ENCODE measurements at places on chromosomes 11 and 22.

GRCh38 chr11:27274854-27275395 is 88.1 kb downstream of the CCDC34 start:
- DNase-seq, result no peak

GRCh38 chr11:45097721-45098493 is 48.5 kb upstream of the PRDM11 start:
- peak; percentile 56 for DNase-seq

GRCh38 chr11:118661425-118662301 is 17.8 kb downstream of the TREH start:
- no peak for DNase-seq

- no peak for DNase-seq
Observed at GRCh38 chr11:2924381-2924780, 4.8 kb downstream of the PHLDA2 start.

DNA sequence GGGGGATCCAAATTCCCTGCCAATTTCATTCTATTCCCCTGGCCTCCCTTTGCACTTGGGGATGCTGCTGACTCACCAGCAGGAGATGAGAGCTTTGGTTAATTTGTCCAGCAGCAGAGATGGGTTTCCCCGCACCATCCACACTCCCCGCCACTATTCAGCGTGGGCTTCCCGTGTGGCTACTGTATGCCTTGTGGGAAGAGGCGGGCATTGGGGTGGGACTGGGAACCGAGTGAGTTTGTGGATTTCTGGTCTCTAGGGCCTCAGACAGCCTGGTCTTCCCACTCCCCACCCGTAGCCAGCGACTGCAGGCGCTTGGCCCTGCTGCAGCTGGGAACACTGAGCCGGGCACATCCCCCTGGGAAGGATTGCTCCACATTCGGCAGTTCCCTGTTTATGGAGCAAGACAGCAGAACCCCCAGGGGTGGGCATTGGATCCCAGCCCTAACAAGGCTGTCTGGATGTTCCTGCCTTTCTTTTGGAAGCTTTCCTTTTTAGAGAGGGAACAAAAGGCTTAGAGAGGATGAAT is 23.4 kb downstream of the KIAA1671 start:
- DNase-seq, result no peak

GRCh38 chr11:15113381-15113780 is 1.3 kb upstream of the INSC start:
- DNase-seq, result no peak

DNA sequence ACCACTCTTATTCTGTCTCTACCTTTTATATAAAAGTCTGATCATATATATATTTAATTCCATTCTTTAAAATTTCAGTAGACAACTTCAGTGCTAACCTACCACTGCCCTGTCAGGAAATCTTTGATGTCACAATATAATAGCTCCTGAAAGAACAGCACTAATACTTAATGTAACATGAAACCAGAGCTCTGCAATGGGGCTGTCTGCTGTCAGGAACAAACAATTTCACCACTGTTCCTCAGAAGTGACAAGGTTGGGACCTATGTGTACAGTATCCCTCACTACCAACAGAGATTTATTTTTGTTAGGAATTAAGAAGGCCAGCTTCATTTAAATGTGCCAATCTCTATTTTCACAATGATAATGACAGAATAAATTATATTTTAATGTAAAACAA is 165.5 kb upstream of the C11orf58 start:
- no peak for DNase-seq

DNA sequence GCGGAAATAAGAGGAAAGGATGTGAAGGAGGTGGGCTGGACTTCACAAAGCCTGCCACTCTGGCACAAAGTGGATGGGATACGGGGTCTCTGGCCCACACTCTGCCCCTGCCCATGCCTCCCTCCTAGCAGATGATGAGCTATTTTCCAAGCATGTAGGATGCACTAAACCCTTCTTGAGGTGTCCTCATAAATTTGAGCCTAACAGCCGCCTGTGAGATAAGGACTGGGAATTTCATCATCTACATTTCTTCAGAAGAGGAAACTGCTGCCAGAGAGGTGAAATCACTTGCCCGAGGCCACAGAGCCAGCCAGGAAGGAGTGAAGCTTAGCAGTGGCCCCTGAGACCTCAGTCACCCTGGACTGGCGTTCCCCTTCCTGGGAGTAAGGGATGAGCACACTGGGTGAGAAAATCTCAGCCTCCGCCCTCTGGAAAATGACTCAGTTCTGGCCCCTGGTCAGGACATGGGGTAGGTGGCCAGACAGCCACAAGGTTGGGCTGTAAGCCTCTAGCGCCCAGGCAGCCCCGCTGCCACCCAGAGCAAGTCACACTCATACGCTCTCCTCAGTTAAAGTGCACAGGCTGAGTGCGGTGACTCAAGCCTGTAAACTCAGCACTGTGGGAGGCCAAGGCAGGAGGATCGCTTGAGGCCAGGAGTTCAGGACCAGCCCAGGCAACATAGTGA is 27.9 kb downstream of the MB start:
- peak; percentile 91 for DNase-seq

GRCh38 chr11:19679952-19680828 is 32.4 kb upstream of the NAV2 start:
- peak; percentile 96 for DNase-seq

GRCh38 chr11:117768506-117768905 is 28.5 kb downstream of the DSCAML1 start:
- DNase-seq, result no peak

- DNase-seq, result no peak
Observed at GRCh38 chr22:37624017-37624365, 15.4 kb downstream of the GGA1 start.

DNA sequence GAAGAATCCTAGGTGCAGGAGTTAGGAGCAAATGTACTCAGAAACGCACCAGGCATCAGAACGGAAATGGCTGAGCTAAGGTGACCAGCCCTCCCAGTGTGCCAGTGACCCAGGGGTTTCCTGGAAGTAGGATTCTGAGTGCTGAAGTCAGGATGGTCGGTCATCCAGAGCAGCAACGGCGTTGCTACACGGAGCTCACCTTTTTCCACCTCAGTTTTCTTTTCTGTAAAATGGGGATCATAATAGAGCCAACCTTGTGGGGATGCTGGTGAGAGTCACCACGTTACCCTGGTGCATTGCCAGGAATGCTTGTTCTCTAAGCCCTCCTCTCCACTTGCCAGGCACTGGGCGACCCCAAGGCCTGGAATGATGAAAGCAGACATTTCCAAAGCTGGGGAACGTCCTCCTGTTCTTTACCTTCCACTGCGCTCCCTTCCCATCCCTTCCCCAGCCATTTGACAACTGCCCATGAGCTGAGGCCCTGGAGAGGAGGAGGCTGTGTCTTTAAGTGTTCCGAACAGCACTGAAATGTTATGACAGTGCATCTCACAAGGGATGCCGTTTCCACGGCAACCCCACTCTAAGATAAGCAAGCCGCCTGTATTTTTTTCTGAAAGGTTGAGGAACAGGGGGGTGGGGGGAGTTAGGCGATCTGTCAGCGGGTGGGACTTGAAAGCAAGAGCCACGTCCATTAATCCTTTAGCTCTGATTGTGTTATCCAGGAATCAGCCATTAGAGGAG is 66.8 kb downstream of the TSPAN18 start:
- no peak for DNase-seq

DNA sequence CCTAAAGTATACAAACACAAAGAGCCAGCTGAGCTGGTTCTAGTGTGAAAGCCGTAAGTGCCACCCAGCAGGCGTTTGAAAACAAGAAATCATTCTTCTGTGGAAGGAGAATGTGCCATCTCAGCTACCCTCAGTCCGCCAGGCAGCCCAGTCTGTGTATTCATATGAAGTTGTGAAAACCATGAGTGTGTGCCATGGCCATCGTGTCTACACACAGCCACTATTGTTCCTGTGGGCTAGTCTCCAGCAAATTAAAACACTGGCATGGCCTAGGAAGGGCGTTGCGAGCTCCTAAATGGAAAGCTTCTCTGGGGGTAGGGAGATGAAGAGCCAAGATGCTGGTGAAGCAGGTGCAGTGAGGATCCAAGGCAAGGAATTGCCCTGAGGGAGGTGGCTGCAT is 51.5 kb upstream of the HORMAD2 start:
- no peak for DNase-seq

DNA sequence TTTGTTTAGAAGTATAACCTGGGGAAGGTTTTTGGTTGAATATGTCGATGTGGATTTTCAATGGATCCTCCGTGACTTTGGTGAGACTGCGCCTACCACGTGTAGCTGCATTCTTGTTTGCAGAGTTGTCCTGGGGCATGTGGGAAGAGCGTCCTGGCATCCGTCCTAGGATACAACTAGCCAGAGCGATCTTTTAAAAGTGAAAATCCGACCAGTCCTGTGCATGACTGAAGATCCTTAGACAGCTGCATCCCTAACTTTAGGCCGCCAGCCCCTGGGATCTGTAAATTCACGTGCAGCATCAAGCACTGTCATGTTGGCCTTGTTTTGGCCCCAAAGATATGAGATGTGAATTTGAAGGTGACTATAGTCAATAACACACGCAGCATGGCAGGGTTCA is 22.4 kb upstream of the THY1 start:
- peak; percentile 65 for DNase-seq

DNA sequence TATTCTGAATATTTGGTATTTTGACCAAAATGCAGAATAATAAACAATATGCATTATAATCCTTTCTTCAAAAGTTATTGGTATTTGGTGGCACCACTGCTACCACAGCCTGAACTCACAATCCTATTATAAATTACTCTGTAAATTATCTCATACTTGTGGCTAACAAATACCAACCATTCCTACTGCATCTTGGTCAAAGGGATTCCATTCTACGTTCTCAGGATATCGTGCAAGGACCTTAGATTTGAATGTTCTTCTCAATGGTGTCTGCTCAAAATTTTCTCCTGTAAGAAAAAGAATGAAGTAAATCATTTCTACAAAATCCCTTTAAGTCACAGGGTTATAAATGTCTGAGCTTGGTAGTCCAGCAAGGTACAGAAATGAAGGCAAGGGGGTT is 58.7 kb downstream of the DENND5A start:
- peak; percentile 88 for DNase-seq

GRCh38 chr22:23402275-23403151 is 177.6 kb downstream of the IGLL1 start:
- DNase-seq, result peak; percentile 10

DNA sequence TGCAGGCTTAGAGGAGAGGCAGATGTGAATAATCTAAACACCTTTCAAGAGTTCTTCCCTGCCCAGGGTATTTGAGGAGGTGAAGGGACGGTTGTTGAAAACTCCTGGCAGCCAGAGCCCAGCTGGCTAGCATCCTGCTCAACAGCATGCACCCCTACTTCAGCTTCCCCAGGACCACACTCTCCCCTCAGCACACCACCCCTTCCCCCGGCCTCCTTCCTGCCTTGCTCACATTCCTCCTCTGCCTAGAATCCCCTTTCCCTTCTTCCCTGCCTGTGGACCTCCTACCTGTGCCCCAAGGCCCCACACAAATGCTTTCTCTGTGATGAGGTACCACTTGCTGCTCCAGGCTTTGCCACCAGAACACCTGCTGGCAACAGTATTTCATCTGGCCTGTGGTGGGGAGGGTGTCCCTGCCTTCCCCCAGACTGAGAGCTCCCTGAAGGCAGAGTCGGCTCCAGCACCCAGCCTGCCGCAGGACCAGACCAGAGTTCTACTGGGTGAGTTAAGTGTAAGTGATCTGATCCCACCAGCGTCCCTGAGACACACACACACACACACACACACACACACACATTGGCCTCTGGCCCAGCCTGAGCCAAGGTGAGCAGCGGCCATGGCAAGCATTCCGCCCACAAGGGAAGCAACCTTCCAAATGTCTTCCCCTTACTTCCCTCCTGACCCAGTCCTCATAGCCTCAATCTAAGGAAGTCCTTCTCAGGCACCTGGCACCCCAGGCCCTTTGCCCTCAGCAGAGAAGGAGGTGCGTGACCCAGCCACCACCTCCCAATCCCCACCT is 79.5 kb downstream of the PDE2A start:
- no peak for DNase-seq

DNA sequence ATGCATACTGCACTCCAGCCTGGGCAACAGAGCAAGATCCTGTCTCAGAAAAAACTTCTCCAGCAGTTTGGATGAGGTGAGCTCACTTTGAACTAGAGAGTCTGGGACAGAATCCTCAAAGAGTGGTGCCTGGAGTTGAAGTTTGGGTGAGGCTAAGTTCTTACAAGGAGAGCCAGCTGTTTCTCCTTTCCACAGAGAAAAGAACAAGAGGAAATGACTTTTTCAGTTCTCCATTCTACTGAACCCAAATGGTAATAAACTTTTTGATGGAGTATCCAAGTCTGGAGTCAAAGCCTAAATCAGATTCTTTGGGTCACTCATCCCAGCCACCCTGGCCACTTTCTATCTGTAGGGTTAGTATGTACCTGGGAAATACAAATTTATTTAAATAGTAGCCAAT is 102.7 kb downstream of the TRAF6 start:
- DNase-seq, result no peak

DNA sequence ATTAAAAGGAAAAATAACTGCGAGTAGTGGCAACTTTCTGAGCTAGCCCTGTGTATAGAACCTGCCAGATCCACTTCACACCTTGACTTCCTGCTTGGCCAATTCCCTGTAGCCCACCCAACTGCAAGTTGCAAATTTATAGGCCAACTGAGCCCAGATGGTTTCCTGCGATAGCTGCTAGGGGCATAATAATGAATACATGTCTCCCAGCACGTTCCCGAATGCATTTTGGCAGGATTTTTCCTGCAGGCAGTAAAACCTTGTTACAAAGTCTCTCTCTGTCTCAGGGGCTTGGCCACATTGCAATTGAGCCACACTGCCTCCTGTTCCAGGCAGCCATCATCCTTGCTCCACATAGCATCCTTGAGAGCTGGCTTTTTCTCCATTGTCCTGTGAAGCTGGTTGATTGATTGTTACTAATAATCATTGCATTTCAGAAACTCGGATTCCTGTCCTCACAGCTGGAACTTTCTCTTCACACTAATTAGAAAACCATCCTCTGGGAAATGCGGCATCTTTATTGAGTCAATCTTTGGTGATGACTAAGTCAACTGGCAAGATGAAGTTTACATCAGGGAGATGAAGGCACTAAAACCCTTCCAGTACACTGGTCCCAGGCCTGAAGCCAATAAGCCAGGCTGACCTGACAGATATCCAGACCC is 18.6 kb upstream of the LMO2 start:
- peak; percentile 66 for DNase-seq

GRCh38 chr11:88337987-88338668 is 592 bp upstream of the CTSC start:
- peak; percentile 76 for DNase-seq

DNA sequence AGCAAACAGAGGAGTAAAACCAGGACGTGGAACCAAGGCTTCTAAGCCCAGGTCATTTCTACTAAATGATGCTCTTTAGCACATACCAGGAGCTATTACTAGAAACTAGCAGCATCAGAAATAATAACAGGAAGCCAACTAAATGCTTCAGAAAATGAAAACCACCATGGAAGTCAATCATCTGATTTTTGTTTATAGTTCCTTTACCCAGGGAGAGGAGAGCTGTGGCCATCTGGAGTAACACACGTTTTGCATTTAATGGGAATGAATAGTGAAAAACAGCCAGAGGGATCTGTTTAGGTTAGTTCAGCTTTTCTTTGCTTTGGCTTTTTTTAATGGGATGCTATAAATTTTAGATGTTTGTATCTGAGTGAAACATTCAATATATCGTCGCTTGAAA is 250.7 kb upstream of the ARHGAP20 start:
- DNase-seq, result no peak

- no peak for DNase-seq
Observed at GRCh38 chr11:55949330-55949729, 13.1 kb upstream of the OR5I1 start.

Data from AG10803 (cell line).